Activated CD4-positive, alpha-beta T cell treated with anti-CD3 and anti-CD28 coated beads, Interleukin-2, amount 50 U/mL, for 24 hours (primary cell): ENCODE measurements at places on chromosomes 2 and 18.

- no peak for DNase-seq
Observed at GRCh38 chr2:240604291-240604938, 17.9 kb downstream of the CAPN10 start.

DNA sequence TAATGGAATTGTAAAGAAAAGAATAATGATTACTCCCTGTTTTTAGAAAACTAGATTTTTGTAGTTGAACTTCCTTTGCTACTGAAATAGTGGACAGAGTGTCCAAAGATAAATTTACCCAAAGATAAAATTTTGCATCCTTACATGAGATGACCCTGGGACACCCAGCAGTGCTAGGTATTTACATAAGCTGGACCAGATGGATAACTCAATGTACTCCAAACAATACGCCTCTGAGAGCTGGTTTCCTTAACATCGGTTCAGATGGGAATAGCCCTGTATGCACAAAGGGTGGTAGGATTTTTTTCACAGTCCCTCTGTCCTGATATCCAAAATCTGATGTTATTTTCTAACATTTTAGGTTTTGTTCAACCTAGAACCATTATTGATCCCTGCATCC, 432.1 kb upstream of the ID2 start:
- DNase-seq, result no peak

- no peak for DNase-seq
Observed at GRCh38 chr2:42086500-42086953, 38.7 kb downstream of the PKDCC start.

DNA sequence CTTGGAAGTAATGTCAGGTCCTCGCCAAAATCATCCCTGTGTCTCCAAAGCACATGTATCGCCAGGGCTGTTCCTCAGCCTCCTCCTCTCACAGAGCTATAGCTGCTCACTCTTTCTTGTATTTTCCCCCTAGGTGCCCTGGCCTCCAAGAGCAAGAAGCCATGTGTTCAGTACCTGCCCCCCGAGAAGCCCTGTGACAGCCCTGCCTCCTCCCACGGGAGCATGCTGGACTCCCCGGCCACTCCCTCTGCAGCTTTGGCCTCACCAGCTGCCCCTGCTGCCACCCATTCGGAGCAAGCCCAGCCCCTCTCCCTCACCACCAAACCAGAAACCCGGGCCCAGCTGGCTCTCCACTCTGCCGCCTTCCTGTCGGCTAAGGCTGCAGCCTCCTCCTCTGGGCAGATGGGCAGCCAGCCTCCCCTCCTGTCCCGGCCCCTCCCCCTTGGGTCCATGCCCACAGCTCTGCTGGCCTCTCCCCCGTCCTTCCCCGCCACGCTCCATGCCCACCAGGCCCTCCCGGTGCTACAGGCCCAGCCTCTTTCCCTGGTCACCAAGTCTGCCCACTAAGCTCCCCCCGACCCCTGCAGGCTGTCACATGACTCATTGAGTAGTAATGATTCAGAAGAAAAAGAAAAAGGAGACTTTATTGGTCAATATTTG, 18.8 kb downstream of the TGOLN2 start:
- DNase-seq, result no peak

GRCh38 chr2:234869969-234870368, 81.8 kb upstream of the SH3BP4 start:
- DNase-seq, result no peak

GRCh38 chr2:165572151-165572550, 102.7 kb downstream of the CSRNP3 start:
- DNase-seq, result no peak

DNA sequence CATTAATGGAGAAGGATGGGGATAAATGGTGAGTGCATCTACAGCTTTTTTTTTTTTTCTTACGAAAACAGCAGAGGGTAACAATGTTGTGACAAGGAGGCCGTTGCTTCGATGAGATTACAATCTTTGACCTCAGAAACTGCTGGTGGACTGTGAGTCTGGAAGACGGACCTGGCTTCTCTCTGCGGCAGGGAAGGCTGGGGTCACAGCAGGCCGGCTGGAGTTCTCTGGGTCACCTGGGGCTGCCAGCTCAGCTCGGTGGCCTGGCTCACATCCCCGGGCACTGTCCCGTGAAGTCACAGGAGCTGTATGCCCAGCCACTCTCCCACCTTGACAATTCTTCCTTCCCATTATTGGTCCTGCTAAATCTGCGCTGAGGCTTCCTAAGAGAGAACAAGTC, 160.8 kb downstream of the ACKR3 start:
- DNase-seq, result no peak

DNA sequence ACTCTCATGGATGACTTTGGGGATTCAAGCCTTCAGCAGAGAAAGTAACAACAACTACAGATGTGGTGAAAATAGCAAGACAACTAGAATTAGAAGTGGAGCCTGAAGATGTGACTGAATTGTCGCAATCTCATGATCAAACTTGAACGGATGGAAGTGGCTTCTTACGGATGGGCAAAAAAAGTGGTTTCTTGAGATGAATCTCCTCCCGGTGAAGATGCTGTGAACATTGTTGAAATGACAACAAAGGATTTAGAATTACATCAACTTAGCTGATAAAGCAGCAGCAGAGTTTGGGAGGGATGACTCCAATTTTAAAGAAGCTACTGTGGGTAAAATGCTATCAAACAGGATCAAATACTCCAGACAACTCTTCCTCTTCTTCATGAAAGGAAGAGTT, 43.1 kb downstream of the AAK1 start:
- no peak for DNase-seq

GRCh38 chr18:42675810-42676209, 439.7 kb downstream of the RIT2 start:
- no peak for DNase-seq

- DNase-seq, result no peak
Observed at GRCh38 chr2:65404988-65405697, 27.3 kb downstream of the SPRED2 start.

DNA sequence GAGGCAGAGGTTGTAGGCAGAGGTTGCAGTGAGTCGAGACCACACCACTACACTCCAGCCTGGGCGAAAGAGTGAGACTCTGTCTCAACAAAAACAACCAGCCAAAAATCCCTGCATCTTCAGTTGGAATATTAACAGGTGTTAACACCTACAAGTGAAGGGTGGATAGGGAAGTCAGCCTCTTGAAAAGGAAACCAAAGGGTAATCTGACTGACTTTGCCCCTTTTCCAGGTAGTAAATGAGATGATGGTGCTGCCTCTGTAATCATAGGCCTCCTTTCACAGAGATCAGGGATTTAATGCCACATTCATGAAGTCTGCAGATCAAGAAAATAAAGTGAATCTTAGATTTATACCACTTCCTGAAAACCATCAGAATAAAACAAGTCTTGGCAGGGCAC, 133.6 kb downstream of the GALNT1 start:
- DNase-seq, result no peak

DNA sequence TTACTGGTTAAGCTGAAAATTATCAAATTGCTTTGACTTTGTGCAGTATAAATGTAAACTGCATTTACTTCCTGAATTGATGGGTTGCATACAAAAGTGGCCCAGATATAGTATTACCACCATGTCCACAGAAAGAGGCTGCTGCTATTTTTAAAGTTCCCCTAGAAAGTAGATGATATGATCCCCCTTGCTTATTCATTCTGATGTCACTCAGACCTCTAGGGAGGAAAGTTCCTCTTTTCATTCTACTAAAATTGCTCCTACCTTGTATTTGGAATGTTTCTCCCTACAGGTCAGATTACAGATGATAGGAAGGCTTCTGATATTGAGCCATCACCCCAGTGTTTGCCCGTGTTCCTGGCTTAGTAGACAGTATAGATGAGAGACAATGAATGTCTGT, 247.6 kb upstream of the TNP1 start:
- no peak for DNase-seq

GRCh38 chr2:236499691-236500578, 69.7 kb upstream of the ACKR3 start:
- no peak for DNase-seq

- no peak for DNase-seq
Observed at GRCh38 chr18:77607087-77607486, 357.4 kb downstream of the GALR1 start.

- no peak for DNase-seq
Observed at GRCh38 chr2:120739438-120740090, 3.9 kb downstream of the GLI2 start.

DNA sequence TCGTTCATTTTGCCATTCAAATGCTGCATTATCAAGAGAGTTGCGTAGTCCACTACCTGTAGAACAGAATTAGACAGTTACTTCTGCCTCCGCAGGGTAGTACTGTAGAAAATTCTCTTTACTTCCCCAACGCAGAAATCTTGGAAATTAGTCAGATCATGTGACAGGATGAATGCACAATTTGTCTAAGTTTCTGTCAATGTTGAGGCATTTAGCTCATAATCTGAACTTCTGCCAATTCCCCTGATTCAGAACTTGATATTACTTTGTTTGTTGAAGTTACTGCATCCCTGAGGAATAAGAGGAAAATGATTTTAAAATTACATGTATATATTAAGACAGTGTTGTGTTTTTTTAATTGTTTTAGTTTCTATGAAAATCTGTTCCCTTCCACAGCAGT, 83.4 kb downstream of the TTC27 start:
- DNase-seq, result no peak

DNA sequence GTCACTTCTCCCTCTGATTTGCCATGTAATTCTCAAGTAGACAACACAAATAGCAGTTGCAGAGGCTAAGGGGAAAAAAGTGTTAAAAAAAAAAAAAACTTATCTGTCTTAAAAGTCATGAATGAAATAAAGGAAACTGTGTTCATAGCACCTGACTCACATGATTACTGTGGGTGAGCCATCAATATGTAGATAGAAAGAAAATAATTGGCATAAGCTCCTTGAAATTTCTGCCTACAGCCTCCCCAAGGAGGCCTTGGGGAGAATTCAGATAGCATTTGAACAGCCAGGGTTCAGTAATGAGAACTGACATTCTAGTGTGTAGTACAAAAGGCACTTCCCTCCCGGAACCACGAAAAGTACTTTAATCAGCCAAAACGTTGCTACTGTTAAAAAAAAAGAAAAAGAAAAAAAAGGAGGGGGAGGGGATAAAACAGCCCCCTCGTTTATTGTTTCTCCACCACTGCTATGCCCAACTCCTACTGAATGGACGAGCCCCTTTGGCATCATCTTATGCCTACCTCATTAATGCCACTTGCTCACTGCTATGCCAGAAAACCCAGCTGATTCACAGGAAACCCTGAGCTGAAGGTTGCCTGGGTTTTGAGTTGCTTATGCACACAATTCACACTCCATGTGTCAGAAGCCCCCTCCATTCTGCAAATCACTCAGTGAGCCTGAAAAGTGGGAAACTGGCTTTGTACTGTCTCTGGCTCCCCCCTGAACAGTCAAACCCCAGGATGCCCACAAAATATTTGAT, 65.5 kb upstream of the KLF7 start:
- no peak for DNase-seq

DNA sequence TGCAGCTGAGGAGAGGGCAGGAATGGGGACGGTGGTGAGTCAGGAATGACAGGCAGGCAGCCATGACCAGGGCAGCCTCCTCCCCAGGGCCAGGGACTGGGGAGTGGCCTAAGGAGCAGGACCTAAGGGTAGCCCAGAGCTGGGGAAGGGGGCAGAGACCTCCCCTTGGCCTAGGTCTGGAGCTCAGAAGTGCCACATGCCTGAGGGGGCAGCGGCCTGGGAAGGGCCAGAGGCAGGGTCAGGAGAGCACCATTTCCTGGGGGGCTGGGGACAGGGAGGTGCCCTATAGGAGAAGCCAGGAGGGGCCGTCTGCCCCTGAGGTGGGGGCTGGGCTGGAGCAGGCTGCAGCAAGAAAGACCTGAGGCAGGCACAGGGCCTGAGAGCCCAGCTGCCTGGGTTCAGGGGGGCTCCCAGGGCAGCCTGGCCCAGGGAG, 20.9 kb downstream of the CFLAR start:
- DNase-seq, result no peak

DNA sequence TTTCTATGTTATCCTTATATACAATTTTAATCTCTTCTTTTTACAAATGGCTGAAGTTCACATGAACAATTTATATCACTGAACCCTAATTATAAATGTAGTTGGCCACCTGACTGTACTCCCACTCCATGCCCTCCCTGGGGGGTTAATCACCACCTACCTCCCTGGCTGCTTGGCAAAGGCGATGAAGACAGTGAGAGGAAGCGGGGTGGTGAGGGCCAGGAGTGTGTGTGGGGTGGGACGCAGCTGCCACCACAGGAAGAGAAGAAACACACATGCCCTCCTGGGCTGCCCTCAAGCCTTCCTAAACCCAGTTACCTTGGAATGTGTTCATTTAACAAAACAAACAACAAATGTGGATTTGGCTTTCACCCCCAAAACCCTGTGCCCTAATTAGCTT, 87.0 kb upstream of the REV1 start:
- no peak for DNase-seq

DNA sequence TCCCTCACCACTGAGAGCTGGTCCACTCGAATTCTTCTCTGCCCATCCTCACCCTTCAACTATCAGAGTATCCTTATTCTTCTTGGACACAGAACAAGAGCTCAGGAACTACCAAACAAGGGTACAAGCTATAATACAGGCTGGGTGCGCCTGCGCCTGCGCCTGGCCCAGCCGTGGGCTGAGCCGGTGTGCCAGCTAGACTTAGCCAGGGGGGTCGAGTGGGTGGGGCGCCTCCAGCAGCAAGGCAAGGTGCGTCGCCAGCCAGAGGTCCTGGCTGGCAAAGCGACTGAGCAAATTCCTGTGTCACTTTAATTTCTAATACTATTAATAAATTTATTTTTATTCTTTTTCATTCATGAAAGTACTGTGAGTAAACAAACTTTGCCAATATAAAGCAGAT, 1072.6 kb upstream of the PIK3C3 start:
- no peak for DNase-seq

GRCh38 chr2:29033172-29033571, 41.2 kb downstream of the PCARE start:
- no peak for DNase-seq

DNA sequence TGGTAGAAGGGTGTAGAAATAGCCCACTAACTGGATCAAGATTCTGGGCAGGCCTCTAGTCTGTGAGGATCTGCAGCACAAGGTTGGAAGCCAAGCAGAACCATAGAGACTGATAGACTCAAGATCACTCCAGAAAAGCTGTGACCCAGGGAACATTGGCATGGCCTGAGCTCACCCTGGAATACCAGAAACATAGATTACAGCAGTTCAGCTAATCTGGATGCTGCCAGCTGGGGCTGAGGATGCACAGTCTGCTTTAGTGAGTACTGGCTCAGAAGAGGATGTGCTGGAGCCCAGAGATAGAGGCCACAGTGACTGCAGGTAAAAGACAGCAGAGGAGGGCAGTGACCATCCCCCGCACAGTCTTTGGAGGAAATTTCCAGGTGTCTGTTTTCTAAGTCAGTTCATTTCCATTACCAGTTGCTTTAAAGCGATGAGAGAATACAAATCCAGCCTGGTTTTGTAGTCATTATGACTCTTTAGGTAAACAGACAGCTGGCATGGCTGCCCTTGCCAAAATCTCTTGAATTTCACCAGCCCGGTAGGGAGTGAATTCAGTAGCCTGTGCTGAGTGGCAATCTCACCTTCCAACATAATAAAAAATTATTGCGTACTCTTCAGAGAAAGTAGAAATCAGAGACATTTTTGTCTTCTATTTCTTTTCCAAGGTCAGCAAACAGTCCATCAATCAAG, 119.2 kb downstream of the ANTXR1 start:
- DNase-seq, result no peak

GRCh38 chr18:70284976-70285620, 3.7 kb upstream of the SOCS6 start:
- no peak for DNase-seq
